ENCODE measurements at places on chromosomes 12 and 14.

GRCh38 chr12:91356405-91356804 is 173.8 kb upstream of the DCN start:
- DNase-seq, result no peak

DNA sequence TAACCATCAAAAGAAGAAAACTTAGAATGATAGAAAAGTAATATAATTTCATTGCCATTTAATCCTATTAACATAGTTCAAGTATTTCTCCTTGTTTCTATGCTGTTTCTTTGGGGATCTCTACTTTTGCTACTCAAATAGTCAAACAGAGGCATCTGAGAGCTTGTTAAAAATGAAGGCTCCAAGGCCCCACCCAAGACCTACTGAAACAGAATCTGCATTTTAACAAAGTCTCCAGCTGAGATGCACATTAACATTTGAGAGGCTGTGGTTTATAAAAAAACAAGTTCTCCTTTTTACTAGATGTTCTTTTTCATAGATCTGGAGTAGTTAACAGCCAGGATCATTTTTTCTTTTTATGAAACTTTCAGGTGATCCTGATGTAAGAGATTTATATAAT is 31.8 kb downstream of the PPFIA2 start:
- no peak for DNase-seq

DNA sequence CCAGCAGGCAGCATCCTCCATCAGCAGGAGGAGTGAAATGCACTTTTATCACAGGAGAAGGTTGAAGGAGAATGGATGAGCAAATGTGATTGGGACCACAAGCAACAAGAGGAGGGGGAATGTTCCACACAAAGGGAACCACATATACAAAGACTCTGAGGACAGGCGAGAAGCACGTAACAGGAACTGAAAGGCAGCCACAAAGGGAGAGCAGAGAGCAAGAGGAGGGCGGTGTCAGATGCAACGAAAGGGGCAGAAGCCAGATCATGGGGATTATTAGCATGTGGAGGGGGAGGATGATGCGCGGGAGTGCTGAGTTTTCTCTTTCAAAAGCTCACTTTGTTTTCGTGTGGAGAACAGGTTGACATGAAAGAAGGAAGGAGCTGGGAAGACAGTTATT is 241.1 kb downstream of the SPTSSA start:
- DNase-seq, result no peak

DNA sequence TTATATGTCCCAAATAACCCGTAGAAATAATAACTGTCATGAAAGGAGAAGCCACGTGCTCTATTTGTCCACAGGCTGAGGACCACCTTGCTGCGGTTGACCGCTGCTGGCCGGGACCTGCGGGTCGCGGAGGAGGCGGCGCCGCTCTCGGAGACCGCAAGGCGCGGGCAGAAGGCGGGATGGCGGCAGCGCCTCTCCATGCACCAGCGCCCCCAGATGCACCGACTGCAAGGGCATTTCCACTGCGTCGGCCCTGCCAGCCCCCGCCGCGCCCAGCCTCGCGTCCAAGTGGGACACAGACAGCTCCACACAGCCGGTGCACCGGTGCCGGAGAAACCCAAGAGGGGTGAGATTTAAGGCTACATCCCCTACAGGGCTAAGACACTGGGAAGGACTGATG is 21.0 kb downstream of the RPGRIP1 start:
- peak; percentile 30 for DNase-seq

DNA sequence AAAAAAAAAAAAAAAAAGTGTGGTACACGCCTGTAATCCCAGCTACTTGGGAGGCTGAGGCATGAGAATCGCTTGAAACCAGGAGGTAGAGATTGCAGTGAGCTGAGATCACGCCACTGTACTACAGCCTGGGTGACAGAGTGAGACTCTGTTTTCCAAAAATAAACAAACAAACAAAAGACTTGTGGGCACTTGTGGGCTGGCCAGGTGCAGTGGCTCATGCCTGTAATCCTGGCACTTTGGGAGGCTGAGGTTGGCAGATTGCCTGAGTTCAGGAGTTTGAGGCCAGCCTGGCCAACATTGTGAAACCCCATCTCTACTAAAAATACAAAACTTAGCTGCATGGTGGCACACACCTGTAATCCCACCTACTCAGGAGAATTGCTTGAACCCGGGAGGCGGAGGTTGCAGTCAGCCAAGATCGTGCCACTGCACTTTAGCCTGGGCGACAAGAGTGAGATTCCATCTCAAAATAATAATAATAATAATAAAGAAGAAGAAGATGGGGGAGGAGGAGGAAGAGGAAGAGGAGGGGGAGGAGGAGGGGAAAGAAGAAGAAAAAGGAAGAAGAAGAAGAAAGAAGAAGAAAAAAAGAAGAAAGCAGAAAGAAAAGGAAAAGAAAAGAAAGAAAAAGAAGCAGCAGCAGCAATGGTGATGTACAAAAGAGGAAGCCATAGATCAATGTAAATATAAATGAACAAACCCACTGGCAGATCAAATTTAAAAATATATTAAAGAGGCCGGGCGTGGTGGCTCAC is 27.9 kb upstream of the CCNT1 start:
- DNase-seq, result no peak

GRCh38 chr12:95591731-95592130 is 40.5 kb upstream of the USP44 start:
- no peak for DNase-seq

DNA sequence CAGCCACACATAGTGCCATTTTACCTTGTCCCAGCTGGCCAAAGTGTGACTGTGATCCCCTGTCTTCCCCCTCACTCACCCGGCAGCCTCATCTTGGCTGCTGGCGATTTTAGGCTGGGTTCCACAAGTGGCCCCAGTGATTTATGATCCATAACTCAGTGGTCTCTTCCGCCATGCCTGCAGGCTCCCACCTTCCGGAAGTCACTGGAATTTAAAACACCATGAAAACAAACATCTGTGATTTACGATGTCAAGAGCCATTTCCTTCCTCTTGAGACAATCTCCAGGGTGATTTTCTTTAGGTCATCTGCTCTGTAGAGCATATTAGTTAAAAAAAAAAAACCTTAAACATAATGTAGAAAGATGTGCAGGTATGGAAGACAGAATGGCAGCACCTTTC is 282.3 kb downstream of the CACNA1C start:
- DNase-seq, result no peak

- DNase-seq, result no peak
Measured at GRCh38 chr12:62656591-62657362, 190.2 kb downstream of the MON2 start.

GRCh38 chr12:68349220-68349621 is 17.1 kb upstream of the MDM1 start:
- DNase-seq, result no peak

DNA sequence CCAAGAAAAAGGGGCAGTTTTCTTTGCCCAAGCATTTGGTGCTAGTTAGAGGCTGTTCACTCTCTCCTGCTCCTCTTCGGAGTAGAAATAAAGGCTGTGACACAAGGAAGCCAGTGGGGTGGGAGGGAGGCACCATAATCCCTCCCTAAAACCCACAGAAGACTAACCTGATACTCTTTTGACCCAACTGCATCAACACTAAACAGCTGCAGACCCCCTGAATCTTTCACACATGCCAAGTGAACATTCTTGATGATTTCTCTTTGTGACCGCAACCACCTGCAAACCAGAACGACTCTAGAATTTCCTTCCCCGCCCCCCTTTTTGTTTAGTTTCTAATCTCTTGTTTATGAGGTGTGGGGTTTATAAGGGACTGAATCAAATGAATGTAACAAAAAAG is 175.8 kb upstream of the BCL2L14 start:
- DNase-seq, result no peak

Measured in activated CD8-positive, alpha-beta memory T cell treated with anti-CD3 and anti-CD28 coated beads, Interleukin-2, amount 50 U/mL, for 4 hours (primary cell).